ENCODE measurements at places on chromosomes 3 and 15.

GRCh38 chr3:59499000-59499399 lies 449.2 kb upstream of the CFAP20DC start:
- DNase-seq, result no peak

- DNase-seq, result no peak
These were observed 76.9 kb upstream of the STXBP5L start for GRCh38 chr3:120831066-120831465.

DNA sequence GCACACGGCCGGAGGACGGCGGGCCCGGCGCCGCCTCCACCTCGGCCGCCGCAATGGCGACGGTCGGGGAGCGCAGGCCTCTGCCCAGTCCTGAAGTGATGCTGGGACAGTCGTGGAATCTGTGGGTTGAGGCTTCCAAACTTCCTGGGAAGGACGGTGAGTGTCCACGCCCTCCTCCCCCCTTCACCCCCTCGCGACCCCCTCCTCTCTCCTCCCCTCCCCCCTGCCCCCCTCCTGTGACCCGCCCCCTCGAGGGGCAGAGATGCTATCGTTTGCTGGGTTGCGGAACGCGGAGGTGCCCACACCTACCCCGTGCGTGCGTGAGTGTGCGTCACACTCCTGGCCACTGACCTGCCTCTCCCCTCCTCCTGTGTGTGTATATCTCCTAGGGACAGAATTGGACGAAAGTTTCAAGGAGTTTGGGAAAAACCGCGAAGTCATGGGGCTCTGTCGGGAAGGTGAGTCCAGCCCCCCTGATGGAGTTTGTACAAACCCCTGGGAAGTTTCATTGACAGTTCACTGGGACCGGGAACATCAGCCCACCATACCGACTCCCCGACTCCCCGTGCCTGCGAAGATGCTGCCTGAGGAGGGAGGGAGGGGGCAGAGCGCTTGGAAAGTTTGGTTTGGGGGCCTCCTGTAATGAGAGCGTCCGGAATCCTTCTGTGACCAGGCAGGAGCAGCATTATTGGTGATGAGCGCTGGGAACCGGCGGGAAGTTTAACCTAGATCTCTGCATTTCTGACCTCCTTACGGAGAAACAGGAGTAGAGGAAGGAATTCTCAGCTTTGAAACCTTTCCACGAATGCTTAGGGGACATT lies 795 bp upstream of the SCAANT1 start:
- DNase-seq, result peak; percentile 49

DNA sequence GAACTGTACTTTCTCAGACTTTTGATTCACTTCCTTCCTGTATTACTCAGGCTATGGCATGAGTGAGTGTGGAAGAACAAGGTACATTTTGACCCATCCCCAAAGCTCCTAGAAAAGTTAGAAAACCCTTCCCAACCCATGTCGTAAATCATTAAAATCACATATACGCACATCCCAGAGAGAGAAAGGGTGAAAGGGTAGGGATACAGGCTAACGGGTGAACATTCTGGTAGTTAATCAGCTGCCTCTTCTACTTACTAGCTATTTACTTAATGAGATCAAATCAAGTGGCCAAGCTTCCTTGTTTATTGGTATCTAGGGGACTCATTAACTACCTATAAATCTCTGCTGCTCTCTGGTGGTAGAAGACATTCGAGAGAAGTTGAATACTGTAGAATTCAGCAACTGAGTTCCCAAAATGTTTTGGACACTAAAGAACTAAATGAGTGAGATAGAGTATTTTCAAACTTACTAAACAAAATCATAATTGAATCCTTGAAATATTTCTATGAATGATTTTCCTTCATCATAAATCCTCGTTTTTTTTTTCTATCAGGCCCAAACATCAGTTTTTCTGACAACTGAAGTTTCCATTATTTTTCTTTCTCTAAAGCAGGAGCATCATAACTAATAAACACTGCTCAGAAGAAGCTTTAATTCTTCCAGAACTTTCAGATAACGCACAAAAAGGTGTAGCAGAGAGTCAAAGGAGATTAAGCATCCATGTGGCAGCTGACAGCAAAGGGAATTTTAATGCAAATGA lies 124.2 kb downstream of the IMPG2 start:
- no peak for DNase-seq

DNA sequence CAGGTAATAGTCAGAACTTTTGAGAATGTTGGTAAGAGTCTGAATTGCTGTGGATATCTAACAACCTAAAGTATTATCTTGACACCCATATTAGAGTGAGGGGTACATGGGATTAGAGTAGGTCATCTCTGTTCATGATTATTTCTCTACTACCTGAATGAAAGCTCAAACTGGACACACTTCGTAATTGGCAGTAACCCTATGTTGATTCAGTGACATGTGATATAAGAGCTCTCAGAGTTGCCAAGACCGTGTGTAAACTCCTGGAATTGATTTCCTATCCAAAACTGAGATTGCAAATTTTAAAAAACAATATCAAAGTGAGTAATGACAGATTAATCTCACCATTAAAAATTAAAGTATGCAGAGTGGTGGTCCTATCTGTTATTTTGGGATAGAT lies 214.8 kb upstream of the ARHGEF26 start:
- DNase-seq, result no peak

DNA sequence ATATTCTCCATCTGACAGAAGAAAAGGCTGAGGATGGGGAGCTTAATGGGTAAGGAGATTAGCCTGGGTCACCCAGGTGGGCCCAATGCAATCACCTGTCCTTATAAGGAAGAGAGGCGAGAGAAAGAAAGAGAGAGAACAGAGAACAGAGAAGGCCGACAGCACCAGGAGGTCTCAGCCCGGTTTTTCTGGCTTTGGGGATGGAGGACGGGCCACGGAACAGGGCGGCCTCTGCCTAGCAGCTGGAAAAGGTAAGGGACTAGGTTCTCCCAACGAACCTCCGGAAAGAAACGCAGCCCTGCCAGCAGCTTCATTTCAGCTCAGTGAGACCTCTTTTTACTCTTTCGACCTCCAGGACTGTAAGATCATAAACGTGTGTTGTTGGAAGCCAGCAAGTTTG lies 196.0 kb upstream of the LYSMD4 start:
- DNase-seq, result no peak

DNA sequence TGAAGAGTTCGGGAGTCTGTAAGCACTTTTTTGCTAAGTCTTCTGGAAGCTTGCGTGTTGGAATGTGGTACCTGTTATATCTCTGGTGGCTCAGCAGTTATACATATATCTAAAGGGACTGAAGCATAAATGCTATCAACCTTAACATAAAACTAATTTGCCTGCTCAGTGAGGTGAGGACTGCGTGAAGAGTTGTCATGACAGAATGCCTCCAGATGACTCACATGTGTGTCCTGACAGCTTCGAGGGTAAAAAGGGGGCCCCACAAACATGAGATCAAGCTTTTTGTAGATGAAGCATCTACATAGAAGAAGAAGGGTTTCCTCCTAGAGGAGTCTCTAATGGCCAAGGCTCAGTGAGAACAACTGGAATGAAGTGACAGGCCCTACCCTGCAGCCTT lies 88.8 kb upstream of the C3orf80 start:
- no peak for DNase-seq

DNA sequence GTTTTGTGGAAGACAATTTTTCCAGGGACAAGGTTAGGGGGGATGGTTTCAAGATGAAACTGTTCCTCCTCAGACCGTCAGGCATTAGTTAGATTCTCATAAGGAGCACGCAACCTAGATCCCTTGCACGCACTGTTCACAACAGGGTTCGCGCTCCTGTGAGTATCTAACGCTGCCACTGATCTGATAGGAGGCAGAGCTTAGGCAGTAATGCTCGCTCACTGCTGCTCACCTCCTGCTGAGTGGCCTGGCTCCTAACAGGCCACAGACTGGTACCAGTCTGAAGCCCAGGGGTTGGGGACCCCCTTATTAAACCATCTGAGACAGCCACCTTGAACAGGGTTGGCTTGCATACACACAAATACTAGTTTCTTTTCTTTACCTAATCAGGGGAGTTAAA lies 13.5 kb upstream of the IMPG2 start:
- no peak for DNase-seq

- DNase-seq, result no peak
These were observed 40.8 kb downstream of the PLCH1 start for GRCh38 chr3:155704061-155704460.

- no peak for DNase-seq
These were observed 59.9 kb upstream of the LIMD1 start for GRCh38 chr3:45534632-45535031.

- no peak for DNase-seq
These were observed 1.2 kb upstream of the EDEM1 start for GRCh38 chr3:5186089-5186857.

DNA sequence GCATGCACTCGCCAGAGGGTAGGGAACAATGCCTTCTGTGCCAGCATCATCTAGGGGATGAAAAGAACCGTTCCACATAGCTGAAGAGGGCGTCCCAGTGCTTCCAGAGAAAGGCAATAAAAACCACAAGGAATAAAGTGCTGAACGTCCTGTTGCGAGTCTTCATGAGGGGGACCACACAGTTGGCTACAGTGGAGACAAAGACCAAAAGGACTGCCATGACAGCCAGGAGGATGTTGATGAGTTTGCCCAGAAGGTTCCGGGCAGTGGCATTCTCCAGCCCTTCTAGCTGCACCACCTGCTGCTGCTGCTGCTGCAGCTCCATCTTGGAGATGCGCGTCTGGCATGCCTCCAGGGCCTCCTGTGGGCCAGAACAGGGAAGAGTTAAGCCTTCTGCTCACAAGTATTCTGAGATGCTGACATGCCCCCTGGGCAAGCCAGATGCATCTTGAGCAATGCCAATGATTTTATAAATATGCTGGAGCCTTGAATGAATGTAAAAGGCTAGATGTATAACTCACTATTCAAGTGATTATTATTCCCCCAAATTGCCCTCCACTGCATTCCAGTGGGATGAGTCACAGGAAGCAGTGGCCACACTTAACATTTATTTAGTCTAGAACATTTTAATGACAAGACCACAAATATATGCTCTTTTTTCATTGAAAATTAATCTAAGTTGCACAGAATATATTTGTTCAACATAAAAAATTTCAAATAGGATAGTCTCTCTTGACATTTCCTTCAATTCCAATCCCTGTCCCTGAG lies 45.1 kb upstream of the PLXND1 start:
- DNase-seq, result no peak

- no peak for DNase-seq
These were observed 1.1 kb downstream of the IGDCC3 start for GRCh38 chr15:65376767-65377104.

GRCh38 chr15:76114561-76114960 lies 54.8 kb downstream of the TMEM266 start:
- DNase-seq, result no peak

GRCh38 chr15:74397239-74398068 lies 30.0 kb upstream of the CYP11A1 start:
- DNase-seq, result no peak

GRCh38 chr15:38930851-38931572 lies 366.4 kb upstream of the RASGRP1 start:
- no peak for DNase-seq

- DNase-seq, result no peak
These were observed 38.6 kb downstream of the PDZRN3 start for GRCh38 chr3:73586190-73586589.

DNA sequence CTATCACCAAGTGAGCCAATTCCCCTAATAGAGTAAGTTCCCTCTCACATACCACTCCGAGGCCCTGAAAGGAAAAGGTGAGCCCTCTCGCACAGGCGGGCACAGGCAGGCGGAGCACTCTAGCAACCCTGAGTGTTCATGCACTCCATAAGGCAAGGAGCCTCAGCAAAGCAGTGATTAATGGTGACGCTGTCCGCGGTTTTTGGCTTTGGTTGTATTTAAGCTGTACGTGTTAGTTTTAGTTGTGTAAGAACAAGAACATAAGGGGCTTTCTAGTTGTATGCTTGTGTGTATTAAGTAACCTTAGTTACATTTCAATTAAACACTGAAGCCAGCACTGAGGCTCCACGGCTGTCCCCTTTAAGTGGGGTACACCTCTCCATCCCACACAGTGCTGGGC lies 33.1 kb downstream of the KLHL25 start:
- DNase-seq, result no peak

DNA sequence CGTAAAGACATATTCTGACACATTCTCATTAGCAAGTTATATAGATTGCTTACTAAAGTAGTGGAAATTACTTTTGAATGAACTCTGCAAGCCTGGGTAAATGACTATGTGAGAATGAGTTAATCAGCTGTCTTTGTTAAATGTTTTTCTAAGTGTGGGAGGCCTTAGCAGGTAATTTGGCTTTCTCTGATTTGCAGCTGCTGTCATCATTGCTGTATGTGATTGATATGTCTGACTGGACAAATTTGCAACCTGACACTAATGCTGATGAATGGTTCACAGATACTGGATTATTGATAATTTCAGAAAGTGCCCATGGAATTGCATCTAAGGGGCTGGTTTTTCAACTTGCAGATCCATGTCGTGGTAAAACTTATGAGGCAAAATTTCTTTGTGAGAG lies 372.2 kb upstream of the SGO1 start:
- no peak for DNase-seq

DNA sequence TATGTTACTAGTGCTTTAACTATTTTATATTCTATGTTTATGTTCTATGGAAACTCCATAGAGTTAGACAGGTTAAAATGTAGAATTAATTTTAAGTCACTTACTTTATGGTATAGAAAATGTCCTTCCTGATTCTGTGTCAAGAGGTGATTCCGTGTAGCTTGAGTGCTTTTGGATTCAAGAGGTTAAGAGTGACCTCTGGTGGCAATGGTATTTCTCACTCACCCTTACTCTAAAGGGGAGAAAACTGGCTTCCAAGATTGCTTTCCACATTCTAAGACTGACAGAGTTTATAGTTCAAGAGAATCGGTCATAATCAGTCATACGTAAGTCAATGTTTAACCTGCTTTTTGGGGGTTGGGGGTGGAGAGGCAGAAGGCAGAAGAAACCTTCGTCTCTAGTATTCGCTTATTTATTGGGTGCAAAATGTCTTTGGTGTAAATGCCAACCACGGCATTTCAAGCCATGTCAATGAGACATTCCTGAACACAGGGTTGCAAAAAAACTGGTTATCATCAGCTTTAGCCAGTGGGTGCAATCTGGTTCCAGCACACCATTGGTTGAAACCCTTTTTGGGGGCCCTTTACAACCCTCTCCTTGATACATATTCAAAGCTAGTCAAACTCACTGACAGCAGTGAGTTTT lies 92.0 kb upstream of the VGLL3 start:
- DNase-seq, result no peak

DNA sequence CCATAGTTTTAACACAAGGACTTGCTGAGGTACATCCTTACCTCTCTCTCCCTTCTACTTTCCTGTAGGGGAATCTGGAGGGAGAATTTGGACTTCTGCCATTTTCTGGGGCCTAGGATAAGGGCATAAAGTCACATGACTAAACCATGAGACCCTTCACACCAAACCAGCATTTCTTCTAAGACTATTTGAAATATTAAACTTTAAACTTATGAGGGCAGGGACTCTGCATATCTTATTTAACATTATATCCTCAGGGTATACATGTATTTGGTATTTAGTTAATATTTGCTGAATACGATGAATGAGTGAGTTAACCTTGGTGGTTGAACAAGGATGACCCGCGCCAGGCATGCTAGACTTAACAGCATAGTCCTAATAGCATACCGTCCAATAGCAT lies 63.4 kb downstream of the USP13 start:
- DNase-seq, result no peak

DNA sequence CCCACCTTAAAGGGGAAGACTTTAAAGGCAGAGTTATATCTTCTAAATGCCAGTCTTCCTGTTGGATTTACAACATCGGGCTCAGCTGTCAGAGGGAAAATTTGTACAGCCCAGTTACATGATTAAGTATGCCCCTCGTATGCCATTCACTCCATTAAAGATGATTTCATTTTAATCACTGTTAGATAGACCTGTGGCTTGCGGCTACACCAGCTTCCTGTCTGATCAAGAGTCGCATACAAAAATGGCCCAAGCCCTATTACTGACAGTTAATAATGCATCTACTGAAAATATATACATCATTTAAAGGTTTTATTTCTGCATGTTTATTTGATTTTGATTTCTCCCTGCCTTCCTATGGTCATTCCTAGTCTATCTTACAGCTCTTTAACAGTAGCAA lies 7.1 kb downstream of the EIF4E3 start:
- peak; percentile 60 for DNase-seq
